ENCODE measurements at places on chromosomes 2 and 18. TPM values are rescaled to one million over a fixed set of nuclear protein-coding genes. Genes with fewer than 3 reads are reported as not detected.

The DUSP2 gene
- polyA plus RNA-seq: 2.8 TPM

The PLCL1 gene
- 0.59 TPM for polyA plus RNA-seq

The CERKL gene
- polyA plus RNA-seq: 0.01 TPM

The CD302 gene
- polyA plus RNA-seq: 2.4 TPM

Measured in esophagus (tissue), 2 donors.